ENCODE measurements at places on chromosomes 4 and X.

GRCh38 chrX:106698693-106699092, 27.8 kb upstream of the RNF128 start:
- no peak for DNase-seq

- DNase-seq: no peak
These were observed 432.7 kb downstream of the ZIC3 start for GRCh38 chrX:137998619-137999018.

DNA sequence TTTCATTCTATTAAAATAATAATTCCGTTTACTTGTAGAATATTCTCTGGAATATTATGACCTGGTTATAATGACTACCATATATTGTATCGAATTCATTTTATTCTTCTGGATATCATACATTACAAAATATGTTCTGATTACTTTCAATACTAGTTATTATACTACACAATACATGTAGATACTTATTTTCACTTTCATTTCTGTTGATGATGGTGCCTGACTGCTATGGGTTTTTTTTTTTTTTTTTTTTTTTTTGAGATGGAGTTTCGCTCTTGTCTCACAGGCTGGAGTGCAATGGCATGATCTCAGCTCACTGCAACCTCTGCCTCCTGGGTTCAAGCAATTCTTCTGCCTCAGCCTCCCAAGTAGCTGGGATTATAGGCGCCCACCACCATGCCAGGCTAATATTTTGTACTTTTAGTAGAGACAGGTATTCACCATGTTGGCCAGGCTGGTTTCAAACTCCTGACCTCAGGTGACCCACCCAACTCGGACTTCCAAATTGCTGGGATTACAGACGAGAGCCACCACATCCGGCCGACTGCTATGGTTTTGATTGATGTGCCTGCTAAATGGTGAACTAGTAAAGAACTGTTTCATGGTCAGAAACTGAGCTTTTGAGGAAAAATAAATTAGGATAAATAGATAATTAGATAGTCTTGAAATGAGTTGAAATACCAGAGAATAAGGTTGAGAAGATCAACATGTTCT, 39.5 kb downstream of the PCDH10 start:
- no peak for DNase-seq

- DNase-seq: no peak
These were observed 103.7 kb upstream of the TENM3 start for GRCh38 chr4:182139491-182139890.

DNA sequence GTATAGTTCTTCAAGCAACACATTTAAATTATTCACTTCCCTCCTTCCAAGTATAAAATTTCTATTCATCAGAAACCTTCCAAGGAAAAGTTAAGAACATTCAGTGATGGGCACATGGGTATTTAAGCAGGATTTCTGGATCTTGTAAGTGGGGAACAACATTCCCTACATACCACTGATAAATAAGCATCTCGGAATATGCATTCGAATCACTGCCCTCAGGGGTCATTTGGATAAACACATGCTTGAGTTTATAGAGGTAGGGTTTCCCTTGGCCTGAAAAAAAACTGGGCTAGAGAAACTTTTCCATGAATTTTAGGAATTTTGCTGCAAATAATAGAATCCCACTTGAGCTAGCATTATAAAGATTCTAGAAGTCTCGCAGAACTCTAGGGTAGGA, 143.9 kb downstream of the SOX3 start:
- no peak for DNase-seq

- DNase-seq: no peak
These were observed 95.7 kb upstream of the IL15 start for GRCh38 chr4:141540643-141541042.

- DNase-seq: no peak
These were observed 351.5 kb upstream of the EMCN start for GRCh38 chr4:100869276-100869675.

GRCh38 chr4:3869661-3870566, 103.7 kb downstream of the ADRA2C start:
- DNase-seq: no peak

DNA sequence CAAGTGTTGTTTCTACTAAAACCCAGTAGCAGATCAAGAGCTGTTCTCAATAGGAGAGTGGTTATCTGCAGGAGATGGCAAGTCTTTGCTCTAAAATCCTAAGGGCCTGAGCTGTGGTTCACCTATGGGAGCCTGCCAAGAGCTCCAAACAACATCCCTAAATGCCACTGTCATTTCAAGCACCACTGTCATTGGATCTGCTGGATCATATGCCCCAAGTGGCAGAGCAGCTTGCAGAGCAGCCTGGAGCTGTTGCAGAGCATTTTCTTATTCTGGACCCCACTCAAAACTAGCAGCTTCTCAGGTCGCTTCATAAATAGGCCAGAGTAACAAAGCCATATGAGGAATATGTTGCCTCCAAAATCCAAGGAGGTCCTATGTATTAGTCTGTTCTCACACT, 59.6 kb downstream of the KANTR start:
- DNase-seq: no peak
